Omental fat pad (tissue), 4 donors: ENCODE measurements at places on chromosomes 11 and 22. TPM values are rescaled to one million over a fixed set of nuclear protein-coding genes. Genes with fewer than 3 reads are reported as not detected.

GRCh38 chr11:72537051-72537450 lies 102.7 kb upstream of the CLPB start:
- DNase-seq, result no peak

OR52M1 gene
- total RNA-seq, result not detected

DNA sequence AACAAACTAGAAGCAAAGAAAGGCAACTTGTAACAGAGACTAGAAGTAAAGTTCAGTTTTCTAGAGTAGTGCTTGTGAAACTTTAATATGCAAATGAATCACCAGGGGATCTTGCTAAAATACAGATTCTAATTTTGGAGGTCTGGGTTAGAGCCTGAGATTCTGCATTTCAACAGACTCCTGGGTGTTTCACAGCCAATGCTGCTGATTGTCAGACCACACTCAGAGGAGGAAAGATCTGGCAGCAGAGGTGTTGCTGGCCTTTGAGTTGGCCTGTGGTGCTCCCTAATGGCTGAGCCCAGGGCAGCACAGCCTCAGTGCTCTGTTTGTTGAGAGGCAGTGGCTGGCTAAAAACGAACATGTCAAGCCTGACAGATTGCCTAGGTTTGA lies 5.4 kb downstream of the CRY2 start:
- DNase-seq, result no peak

- no peak for DNase-seq
Observed at GRCh38 chr11:105538588-105538987, 71.3 kb upstream of the GRIA4 start.

OR10D3 gene
- not detected for total RNA-seq

- DNase-seq, result no peak
Observed at GRCh38 chr11:43756575-43756974, 76.0 kb downstream of the HSD17B12 start.

- DNase-seq, result no peak
Observed at GRCh38 chr22:29816539-29816938, 21.5 kb downstream of the ASCC2 start.
